ENCODE measurements at places on chromosomes 1 and 21.

DNA sequence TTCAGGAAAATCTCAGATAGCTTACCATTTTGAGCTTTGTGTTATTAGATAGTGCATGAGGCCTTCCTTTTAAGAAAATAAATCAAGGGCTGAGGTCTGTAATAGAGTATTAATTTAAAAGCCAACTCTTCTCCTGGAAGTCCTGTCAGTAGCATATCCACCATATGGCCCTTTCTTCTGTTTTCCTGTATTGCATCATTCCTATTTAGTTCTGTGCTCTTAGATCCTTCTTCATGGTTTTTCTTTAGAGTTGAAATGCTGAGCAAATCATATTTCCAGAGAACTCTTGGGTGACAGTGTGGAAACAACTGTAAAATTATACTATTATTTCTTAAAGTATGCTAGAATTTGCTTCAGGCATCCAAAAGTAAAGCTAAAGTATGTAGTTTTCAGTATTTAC, 91.7 kb downstream of the TTC3 start:
- DNase-seq, result no peak

- DNase-seq, result no peak
Measured at GRCh38 chr1:8598060-8598724, 219.2 kb downstream of the RERE start.

- no peak for DNase-seq
Measured at GRCh38 chr1:200176798-200177197, 149.3 kb downstream of the NR5A2 start.

GRCh38 chr1:37474046-37474696, at the start of gene ZC3H12A:
Gene ZC3H12A, plus strand, starts transcription at chr1:37474580. Its CDS starts 917 bp downstream, at chr1:37475497.
- peak; percentile 98 for DNase-seq

DNA sequence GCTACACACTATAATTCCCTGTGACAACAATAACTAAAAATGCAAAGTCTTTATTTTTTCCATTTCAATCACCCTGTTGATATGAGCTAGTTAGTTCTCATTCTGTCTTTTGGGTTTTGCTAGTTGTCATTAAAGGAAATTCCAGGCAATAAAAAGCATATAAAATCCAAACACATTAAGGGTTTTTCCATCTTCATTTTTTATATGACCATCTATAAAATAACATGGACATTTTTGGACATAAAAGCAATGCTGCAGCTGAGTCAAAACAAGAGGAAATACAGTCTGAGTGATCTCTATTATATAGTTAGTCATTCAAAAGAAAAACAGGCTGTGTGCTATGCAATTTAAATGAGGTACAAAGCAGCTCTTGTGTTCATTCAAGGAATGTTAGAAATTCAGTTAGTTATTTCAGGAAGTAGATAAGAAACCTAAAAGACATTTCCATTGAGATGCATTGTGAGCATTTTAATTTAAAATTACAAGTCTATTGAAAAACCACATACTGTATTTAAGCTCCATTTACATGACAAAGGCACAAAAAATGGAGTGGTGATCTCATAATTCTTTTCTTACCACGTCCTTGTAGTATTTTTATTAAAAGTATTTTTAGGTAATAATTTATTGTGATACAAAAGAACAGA, 67.3 kb upstream of the BCL10 start:
- no peak for DNase-seq

DNA sequence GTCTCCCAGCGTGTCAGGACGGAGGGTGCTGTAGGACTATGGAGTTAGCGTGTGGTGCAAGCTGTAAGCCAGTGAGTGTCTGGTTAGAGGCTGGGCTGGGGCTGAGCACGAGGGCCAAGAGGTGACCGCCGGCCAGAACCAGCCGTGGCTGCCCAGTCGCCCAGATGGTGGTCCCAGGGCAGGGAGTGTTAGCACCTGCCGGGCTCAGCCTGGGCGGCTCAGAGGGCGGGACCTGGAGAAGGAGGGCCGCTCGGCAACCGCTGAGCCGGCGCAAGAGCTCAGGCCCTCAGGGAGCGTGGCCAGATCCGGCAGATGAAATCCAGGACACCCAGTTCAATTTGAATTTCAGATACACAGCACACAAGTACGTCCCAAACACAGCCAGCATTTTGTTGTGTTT, 87.9 kb downstream of the PRDM16 start:
- no peak for DNase-seq

GRCh38 chr1:21779613-21780521, 3.1 kb downstream of the USP48 start:
- no peak for DNase-seq

GRCh38 chr1:211331011-211331709, 4.5 kb downstream of the TRAF5 start:
- no peak for DNase-seq
